ENCODE measurements at places on chromosomes 5 and 9.

DNA sequence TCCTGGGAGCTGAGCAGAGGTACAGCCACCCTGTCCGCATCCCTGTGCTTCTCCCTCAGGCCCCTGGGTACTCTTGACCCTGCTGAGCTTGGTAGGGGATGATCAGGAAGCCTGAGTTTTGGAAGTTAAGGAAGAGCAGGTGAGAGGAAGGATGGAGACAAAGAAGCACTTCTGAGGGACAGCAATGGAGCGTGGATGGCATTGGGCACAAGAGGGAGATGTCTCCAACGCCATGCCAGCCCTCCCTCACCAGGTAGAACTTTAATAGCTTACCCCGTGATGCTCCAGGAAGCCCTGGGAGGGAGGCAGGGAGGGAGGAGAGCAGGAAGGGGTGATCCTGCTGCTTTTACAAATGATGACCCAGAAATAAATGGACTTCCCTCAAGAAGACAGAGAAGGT lies 29.9 kb upstream of the SMU1 start:
- no peak for DNase-seq

DNA sequence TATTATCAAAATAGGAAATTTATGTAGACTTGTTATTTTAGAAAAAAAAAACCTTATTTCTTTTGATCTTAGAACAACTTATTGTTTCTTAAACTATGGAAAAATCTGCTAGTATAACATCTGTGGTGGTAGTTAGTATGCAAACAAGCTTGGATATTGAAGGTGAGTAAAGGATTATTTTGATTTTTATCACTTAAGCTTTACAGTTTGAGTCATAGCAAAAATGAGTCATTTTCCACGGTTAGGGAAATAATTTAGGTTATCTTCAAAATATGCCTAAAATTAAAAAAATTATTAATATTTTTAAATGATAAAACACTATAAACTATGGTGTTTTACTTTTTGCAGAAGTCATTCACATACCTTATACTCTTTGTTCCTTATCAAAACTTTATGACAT lies 107.2 kb upstream of the DHFR start:
- peak; percentile 67 for DNase-seq

- no peak for DNase-seq
Measured at GRCh38 chr9:92480986-92481633, 1.2 kb downstream of the ASPN start.

DNA sequence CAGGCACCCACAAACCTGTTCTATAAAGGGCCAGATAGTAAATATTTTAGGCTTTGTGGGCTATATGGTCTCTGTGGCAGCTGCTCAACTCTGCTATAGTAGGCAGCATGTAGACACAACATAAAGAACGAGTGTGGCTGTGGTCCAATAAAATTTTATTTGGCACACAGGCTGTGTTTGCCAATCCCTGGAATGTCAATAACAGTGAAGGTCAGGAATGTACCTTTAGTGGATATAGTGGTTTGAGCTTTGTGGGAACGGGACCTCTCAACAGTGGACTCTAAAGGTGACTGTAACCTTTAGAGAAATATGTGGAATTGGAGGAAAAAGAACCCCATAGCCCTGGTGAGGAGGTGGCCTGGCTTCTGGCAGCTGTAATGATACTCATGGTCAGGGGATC lies 145.2 kb downstream of the MAST4 start:
- no peak for DNase-seq

- DNase-seq: no peak
Measured at GRCh38 chr5:167296066-167296465, 995.4 kb upstream of the WWC1 start.

DNA sequence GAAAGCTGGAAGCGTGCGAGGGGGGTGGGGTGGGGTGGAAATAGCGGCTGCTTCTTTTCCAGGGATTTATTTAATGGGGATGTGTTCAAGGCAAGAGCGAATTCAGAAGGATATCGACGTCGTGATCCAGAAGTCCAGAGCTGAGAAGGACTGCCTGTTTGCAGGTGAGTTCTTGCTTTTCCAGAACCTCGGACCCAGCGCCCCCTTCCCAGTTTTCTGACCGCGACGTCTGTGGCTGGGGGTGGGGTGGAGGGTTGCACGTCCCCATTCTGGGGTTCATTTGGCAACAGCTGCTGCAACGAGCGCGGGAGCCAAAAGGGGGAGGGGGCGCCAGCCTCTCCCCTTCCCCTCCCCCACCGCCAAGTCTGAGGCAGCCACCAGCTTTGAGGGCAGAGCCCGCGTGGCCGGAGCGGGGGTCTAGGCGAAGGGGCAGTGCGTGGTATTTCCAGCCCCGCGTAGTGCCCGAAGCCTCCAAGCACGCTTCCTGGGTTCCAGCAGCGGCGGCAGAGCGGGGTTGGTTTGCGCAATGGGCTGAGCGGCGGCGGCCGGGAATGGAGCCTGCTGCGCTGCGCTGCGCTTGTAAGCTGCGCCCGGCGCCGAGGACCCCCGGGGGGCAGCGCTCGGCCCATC lies 701 bp downstream of the PARP8 start:
- DNase-seq: peak; percentile 71

DNA sequence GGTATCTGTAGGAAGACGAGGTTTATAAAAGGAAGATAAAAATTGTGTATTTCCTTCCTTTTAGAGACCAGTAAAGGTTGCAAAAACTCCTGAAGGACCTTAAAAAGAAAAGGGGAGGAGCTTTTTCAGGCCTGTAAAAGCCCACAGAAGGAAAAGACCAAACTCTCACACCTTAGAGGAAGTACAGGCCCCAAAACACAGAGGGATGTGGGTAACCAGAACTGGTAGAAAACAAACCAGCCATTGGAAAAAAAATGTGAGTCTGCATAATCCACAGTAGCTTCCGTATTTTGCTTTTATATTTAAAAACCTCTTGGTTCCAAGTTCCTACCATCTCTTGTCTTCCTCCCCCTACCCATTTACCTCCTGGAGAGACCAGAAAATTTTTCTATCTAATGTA lies 8.5 kb downstream of the GIN1 start:
- DNase-seq: no peak

- no peak for DNase-seq
Measured at GRCh38 chr5:97364731-97365130, 181.7 kb upstream of the RIOK2 start.

GRCh38 chr9:74951725-74952151 lies 974 bp downstream of the C9orf40 start:
- peak; percentile 73 for DNase-seq

DNA sequence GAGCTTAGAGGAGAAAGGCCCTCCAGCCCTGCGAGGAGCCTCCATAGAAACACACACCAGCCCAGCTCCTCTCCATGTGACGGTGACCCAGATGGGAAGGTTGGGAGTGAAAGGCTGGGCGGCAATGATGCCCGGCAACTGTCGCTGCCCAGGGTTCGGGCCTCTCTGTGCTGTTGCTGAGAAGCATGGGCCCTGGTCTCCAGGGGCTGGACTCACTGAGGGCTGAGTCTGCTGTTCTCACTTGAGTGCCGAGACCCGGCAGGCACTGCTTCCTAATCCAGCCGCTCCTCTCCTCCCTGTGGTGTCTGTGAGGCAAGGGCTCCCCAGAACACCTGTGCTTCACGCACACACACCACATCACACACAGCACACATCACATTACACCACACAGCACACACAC lies 493.6 kb downstream of the GADD45G start:
- no peak for DNase-seq

DNA sequence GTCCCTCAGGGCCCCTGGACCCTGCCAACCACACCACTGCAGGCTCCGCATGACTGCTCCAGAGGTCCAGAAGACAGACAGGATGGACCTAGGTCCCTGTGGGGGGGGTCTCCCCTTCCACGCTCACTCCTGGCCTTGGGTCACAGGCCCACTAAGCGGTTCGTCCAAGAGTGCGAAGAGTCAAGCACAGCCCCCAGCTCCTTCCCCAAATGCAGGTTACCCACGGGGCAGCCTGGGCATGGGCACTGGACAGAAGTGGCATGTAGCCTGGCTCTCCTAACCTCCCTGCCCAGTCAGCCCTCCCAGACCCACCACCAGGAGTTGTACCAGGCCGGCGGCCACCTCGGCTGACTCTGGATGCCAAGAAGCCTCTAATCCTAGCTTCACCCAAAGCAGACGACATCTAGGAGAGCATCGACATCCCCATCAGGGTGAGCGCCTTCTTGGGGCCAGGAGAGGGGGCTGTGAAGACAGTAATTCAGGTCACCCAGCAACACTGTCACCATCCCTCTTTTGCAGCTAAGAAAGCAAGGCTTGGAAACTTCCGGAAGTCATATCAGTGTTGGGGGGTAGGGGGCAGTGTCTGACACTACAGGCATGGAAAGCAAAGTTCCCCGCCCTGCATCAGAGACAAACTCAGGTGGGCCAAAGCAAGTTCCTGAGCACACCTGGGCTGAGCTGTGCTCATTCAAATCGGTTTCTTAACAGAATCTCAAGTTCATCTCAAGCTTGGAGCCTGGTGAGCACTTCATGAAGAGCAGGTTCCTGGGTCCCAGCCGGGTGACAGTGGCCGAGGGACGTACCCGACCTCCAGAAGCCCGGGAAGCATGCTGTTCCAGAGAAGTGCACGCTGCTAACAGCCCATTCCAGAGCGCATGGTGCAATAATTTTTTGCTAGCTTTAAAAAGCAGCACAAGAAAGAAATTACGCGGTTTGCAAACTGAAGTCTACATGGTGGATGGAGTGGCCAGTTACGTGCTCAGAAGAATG lies 68.7 kb downstream of the SEMA4D start:
- DNase-seq: no peak

DNA sequence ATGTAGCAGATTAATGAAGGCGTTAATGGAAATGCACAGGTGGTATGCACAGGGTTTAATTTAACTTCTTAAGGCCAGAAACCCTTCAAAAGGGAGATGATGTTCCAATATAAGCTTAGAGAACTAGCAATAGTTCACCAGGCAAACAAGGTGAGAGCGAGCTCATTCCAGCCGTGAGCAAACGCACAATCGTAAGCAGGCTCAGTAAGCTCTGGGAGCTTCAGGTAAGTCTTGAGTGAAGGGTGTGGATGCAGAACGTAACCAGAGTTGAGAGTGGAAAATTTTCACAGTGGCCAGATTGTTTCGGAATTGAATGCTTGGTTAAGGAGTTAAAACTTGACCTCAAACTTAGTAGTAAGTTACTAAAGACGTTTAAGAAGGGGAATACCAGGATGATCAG lies 5.7 kb downstream of the EQTN start:
- DNase-seq: no peak

DNA sequence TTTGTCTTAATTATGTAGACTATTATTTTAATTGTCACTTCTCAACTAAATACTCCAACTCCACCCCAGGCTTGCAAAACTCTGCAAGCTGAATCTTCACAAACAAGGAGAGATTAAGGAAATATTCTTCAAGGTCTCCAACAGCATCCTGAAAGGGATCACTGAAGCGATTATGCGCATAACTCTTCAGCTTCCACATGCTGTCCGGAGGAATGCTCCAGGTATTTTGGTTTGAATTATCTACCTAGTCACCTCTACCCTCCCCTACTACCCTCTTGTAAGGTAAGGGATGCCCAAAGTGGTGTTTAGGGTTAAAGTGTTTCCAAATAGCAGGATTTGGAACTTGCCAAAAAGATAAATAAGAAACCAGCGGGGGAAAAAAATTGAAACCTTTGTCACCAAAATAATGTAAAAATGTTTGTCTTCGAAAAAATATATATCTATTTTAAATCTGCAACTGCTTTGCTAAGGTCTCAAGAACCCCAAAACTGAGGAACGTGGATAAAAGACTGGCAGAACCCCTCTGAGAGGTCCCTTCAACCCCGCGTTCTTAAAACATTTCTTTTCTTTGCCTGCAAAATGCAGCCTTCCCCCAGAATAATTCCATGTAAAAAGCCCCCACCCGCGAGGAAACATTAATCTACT lies 11.6 kb downstream of the PTCH1 start:
- no peak for DNase-seq

- no peak for DNase-seq
Measured at GRCh38 chr9:23842565-23843129, 16.6 kb upstream of the ELAVL2 start.

DNA sequence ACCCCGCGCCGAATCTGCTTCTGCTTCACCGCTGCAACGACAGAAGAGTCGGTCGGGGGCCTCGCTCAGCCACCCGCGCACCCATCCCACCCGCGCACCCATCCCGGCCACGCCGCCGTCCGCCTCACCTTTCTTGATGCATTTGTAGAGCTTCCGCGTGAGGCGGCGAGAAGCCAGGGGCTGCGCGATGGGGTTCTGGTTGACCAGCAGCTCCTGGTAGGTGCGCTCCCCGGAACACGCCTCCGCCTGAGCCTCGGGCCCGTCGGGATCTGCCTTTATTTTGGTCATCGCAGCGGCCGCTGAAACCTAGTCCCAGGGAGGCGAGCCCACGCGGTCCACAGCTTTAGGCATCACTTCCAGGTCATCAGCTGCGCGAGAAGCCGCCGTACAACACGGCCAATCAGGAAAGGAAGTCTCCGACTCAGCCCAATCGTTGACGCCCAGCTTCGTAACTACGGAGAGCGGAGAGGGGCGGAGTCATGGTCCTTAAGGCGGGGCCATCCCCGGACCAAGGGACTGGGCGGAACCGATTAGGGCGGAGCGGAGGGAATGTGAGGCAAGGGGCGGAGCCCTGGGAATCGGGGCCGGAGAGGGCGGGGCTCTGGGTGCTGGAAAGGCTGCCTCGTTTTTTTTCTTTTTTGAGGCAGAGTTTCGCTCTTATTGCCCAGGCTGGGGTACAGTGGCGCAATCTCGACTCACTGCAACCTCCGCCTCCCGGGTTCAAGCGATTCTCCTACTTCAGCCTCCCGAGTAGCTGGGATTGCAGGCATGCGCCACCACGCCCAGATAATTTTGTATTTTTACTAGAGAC lies at the start of gene NHP2:
Gene NHP2, minus strand, starts transcription at position 356 of the 811 bp plus-strand sequence. Its CDS starts 68 bp downstream, at position 288.
- peak; percentile 100 for DNase-seq

GRCh38 chr5:105288946-105289345 lies 1726.4 kb upstream of the NUDT12 start:
- no peak for DNase-seq

DNA sequence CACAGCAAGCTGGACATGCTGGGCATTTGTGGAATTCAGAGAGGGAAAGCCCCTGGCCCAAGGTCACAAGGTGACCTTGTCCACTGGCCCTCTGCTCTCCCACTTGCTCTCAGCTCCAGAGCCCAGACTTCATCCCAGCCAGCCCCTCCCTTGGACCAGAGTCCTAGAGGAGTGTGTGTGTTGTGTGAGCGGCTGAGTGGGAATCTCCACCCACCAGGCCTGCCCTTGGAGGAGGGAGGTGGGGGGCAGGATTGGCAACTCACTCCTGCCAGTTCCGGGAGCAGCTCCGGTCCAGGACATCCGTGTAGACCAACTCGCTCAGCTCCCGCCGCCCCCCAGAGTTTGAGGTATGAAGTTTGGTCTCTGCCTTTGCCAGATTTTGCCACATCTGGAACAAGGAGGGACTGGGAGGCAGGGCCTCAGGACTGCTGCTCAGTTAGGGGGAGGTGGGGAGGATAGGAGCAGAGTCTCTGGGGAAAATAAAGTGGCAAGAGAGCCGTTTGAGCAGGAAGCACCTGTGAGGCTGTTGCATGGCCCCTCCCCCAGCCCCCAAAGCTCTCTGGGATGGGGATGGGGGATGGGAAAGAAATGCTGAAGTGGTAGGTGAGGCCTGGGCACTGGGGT lies 1.4 kb downstream of the MZB1 start:
- DNase-seq: no peak
